ENCODE measurements at places on chromosomes 2 and 18.

DNA sequence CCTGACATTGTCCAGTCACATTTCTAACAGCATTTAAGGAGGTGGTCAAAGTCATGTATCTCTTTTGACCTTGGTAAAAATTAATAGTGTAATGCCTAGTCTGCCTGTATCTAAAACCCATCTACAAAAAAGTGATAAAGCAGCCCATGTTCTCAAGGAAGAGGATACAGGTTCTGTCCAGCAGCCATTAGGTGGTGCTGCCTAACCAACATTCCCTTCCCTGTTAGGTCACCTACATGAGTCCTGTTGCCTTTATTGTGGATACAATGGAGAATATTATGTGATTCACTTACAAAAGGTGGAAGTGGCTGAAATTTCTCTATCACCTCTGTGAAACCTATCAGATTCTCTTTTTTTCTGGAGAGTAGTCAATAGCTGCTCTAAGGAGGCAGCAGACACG is 52.5 kb downstream of the AQP4 start:
- peak; percentile 31 for DNase-seq

DNA sequence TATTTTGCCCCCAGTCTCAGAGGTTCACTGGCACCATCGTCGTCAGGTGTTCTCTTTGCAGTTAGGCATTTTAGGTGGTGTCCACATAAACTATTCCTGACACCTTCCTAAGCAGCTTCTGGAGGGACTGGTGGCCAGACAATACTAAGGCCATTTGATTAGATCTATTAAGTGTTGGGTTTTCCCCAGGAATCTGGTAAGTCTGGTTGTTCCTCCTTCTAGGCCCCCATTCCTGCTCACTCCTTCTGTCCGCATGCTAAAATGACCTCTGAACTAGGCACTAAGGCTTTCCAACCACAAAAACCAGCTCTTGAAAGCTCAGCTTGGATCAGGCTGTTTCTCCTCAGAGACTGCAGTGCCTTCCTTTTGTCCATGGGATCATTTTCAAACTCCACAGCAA is 100.7 kb downstream of the MGAT5 start:
- no peak for DNase-seq

DNA sequence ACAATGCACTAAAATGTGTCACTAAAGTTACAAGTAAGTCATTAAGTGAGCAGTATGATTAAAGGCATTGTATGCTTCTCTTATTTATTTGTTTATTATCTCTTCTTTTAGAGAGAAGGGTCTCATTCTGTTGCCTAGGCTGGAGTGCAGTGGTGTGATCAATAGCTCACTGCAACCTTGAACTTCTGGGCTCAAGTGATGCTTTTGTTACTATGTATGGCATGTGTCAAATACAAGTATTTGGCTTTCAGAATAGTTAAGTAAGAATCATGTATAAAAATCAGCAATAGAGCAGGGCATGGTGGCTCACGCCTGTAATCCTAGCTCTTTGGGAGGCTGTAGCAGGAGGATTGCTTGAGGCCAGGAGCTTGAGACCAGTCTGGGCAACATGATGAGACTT is 15.8 kb upstream of the AAK1 start:
- DNase-seq = no peak

GRCh38 chr2:227696990-227697679 is 20.7 kb downstream of the SLC19A3 start:
- DNase-seq = no peak

DNA sequence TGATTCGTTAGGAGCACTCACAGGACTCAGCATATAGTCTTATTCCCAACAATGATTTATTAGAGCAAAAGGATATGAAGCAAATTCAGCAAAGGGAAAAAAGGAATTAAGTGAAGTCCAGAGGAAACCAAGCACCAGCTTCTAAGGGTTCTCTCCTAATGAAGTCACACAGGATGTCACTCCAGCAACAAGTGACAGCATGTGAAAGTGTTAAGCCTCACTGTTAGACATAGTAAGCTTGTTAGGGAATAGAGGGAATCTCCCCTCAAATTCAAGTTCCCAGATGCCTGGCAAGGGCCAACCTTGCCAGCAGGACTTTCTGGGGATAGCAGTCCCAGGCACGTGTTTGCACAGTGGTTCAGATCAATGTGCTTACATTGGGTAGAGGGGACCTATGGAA is 4.4 kb upstream of the SLC30A6 start:
- no peak for DNase-seq

DNA sequence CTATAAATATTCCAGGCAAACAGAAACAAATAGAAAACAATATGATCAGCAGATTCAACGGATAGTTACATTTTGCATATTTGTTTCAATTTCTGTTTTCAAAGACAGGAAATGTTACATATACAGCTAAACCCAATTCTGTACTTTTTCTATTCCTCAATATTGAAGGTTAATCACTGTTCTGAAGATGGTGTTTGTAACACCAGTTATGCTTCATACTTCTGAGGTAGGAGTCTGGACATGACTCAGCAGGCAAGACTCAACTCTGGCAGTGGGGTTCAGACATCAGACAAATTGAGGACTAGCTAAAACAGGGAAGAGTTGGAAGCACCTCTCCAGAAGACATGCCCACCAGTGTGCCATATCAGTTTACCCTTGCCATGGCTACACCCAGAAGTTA is 16.6 kb downstream of the SERPINB13 start:
- DNase-seq = no peak

- DNase-seq = no peak
Observed at GRCh38 chr18:11785444-11786055, 65.7 kb upstream of the CHMP1B start.

- no peak for DNase-seq
Observed at GRCh38 chr2:175136334-175137215, 31.4 kb downstream of the ATF2 start.

DNA sequence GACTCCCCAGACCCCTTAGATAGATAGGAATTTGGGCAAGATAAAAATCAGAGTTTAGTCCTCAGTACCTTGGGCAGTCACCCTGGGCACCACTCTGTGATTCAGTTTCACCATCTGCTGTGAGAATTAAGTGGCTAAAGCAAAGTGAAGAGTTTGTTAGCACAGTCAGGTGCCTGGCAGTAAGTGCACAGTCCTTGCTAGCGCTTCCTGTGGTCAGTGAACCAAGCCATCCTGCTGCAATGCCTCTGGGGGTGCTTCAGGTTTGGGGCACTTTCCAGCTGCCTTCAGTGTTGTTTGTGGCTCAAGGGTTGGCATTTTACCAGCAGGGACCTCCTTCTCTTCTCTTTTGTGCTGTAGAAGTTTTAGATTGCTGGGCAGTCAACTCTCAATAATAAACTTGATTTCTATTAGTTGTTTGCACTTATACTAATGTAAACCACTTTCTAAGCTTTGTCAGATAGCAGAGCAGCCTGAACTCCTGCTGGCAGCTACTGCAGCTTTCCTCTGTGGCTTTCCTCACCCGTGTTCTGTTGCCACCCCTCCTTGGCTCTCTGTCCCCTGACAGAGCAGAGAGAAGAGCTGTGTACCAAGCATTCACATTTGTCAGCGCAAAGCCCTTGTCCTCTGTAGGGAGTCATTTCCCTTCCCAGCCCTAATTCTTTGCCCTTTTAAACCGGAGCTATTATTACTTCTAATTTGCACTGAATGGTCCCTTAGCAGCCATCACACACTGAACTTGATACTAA is 48.4 kb upstream of the RMP24 start:
- no peak for DNase-seq

DNA sequence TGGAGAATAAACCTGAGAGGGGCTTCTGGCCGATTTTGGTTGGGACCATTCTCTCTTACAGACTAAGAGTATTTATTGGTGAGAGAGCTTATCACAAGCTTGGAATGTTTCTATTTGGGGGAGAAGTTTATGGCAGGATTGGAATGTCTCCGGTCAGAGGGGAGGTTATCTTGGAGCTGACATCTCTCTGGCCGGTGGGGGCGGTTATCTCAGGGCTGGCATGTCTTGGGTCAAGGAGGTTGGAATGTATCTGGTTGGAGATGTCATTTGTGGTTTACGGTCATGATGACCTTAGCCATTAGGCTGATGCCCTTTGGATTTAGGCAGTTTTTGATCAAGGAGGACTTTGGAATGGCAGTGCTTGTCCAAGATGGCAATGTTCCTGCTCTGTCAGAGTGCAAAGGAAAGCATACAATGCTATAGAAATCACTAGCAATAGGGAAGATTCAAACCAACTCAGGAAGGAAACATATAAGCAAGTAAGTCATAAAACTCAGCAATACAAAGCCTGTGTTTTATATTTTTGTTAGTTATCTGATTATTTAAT is 362.4 kb upstream of the LRATD1 start:
- no peak for DNase-seq

- DNase-seq = no peak
Observed at GRCh38 chr2:148914463-148914862, 39.4 kb downstream of the KIF5C start.

DNA sequence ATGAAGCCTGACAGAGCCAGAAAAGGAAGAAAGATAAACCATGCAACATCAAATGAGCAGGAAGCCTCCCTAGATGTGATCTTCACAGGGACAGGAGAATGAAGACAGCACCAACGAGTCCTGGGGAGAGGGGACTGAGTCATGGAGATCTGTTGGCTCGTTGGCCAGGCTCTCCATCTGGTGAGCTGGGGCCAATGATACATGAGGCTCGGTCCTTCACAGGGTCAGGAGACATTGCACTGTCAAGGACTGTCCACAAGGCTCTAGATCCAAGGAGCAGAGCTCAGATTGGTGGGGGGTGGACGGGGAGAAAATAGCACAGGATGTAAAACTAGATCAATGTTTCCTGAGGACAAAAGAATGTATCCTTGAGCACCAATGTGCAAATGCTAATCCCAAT is 735 bp downstream of the CD207 start:
- DNase-seq = no peak

- no peak for DNase-seq
Observed at GRCh38 chr2:126644630-126645191, 11.2 kb upstream of the GYPC start.

DNA sequence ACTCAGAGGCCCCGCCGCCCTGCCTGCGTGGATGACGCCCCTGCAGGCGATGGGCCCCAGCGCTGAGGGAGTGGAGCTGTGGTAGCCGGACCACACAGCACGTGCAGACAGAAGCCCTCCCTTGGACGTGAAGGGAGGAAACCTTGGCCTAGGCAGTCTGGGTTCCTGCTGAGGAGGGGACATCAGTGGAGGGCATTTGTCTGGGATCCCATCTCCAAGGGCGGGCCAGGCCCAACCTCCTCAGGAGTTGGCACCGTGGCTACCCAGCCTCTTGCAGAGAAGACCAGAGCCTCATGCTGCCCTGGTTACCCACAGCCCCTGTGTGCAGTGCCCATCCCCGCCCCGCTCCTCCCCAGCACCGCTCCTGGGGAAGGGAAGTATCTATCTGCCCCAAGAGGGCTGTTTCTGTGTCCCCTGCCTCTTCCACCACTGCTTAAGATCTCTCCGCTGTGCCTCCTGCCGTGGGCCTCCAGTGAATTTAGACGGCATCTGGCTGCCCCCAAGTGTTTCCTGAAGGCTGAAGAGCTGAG is 241.8 kb downstream of the KLHL29 start:
- DNase-seq = no peak

DNA sequence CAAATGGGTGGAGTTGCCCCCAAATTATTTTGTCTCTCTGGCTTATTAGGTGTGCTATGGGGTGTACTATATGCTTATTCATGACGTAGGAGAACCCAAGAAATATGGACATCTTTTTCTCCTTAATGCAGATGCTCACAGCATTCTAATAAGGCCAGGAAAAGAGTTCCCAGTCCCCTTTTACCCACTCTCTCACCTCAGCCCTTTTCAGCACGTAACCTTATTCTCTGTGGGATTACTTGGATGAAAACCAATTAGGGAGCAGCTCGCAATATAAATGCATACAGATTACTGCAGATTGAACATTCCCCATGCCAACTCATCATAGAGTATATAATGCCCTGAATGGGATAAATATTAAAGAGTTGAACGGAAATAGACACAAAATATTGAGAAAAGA is 891.2 kb upstream of the POU3F3 start:
- DNase-seq = no peak

DNA sequence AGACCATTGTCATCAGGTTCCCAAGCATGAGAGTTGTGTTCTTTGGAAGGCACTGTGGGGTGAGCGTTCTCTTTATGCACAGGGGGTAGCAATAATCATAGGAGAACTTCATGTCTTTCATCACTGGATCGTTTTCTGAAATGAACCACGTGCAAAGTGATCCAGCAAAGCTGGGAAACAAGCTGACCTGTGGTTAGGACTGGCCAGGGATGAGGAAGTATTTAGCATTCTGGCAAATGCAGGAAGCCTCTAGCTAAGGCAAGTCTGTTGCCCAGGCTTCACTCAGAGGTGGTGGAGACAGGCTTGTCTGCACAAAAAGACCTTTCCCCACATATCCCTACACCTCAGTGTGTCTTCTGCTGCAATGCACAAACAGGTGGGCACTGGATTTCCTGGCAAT is 58.6 kb downstream of the MMADHC start:
- no peak for DNase-seq

- DNase-seq = no peak
Observed at GRCh38 chr2:51528156-51528555, 496.2 kb upstream of the NRXN1 start.

- DNase-seq = no peak
Observed at GRCh38 chr2:144210076-144210475, 309.8 kb downstream of the ZEB2 start.

- DNase-seq = no peak
Observed at GRCh38 chr2:25692143-25692542, 18.8 kb upstream of the DTNB start.

- DNase-seq = no peak
Observed at GRCh38 chr2:182593394-182593975, 122.6 kb upstream of the DNAJC10 start.

- DNase-seq = no peak
Observed at GRCh38 chr18:38883111-38883510, 1317.5 kb upstream of the CELF4 start.

GRCh38 chr2:26529406-26530239 is 51.7 kb upstream of the OTOF start:
- no peak for DNase-seq

DNA sequence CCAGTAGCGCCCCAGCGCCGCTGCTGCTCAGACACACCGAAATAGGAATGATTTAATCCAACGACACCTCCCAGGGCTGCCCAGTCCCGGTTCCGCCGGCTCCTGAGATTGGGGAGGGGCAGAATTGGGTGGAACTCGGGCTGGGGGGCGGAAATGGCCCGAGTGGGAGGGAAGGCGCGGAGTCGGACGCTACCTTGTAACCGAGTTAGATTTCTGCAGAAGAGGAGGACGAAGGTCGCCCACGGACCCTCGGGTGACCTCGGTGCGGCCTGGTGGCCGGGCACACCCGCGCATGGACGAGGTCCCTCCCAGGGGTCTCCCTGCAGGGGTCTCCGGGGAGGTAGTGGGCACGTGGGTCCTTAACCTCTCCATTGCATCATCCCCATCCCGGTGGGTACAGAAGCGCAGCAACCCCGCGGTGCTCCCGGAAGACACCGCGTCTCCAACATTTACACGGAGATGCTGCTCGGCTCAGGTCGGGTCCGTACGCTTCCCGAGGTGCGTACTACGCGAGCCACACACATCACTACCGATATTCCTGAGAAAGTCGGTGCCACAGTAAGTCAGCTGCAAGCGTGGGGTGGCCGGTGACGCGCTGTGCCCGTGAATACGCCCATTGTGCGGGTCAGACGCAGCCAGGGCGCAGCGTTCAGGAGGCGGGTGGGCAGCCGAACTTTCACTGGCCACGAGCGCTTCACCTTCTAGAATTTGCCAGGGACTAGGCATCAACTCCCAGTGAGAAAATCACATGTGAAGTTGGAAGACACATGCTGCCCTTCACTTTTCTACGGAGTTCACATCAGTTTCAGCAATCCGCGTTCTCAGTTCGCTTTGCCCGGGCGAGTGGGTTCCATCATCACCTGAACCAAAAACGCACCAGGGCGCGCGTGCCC is 3.0 kb downstream of the ZNF516 start:
- no peak for DNase-seq

GRCh38 chr2:116809109-116809508 is 1005.4 kb upstream of the DDX18 start:
- DNase-seq = no peak

GRCh38 chr2:27060323-27060722 is 8.9 kb downstream of the AGBL5 start:
- no peak for DNase-seq
